Tibial nerve (tissue), 4 donors: ENCODE measurements at places on chromosomes 3 and 15. TPM values are rescaled to one million over a fixed set of nuclear protein-coding genes. Genes with fewer than 3 reads are reported as not detected.

Gene MEX3B
- 0.30 TPM for total RNA-seq

Gene PLA2G4E
- total RNA-seq: not detected

- no peaks in the 10 kb centered on the region for H3K27me3 ChIP-seq
- H3K4me1 ChIP-seq: no peaks in the 10 kb centered on the region
- H3K4me3 ChIP-seq: no peak overlapping the region
- H3K27ac ChIP-seq: no peak overlapping the region
- DNase-seq: no peak
These were observed 51.9 kb downstream of the USP8 start for GRCh38 chr15:50476143-50476542.

DNA sequence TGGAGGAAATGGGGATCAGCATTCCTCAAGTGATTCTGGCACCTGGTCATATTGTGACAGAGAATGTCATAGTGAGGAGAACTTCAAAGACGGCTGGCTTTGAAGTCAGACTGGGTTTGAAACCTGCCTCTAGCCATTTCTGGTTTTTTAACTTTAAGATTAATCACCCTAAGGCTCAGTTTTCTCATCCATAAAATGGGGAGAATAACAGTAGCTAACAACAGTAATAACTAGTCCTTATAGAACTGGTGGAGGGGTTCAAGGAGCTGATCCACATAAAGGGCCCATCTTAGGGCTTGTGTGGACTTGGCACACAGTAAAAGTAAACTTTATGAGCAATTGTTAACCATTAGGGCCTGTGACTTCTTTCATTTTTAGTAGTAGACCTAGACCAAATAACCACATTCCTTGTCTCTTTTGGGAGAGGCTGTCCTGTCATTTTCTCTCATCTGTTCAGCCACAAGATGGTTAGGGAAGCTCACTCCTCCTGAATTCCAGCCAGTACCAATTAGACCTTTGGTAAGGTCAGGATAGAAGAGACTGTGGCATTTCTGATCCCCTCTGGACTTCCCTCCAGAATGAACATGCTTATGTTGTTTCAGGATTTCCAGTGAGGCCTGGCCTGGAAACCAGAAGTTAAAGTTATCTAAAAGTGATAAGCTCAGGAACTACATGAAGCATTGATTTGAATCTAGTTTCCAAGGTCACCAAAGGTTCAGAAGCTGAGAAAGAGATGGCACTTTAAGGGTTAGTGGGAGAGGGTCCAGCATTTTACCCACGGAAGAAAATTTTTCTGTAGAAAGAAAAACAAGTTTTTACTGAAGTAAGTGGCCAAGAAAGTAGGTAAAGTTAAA is 159.3 kb upstream of the DPH6 start:
- DNase-seq: no peak
- H3K36me3 ChIP-seq: no peaks in the 10 kb centered on the region
- peaks cover 4% of the 10 kb centered on the region for H3K4me1 ChIP-seq
- no peaks in the 10 kb centered on the region for H3K27me3 ChIP-seq
- H3K4me3 ChIP-seq: no peak overlapping the region
- H3K27ac ChIP-seq: no peak overlapping the region

- DNase-seq: no peak
- H3K4me1 ChIP-seq: no peaks in the 10 kb centered on the region
- H3K27me3 ChIP-seq: no peaks in the 10 kb centered on the region
- peak overlapping the region; percentile 20 for H3K27ac ChIP-seq
- H3K36me3 ChIP-seq: no peaks in the 10 kb centered on the region
These were observed 47.8 kb upstream of the ADGRG7 start for GRCh38 chr3:100561459-100562158.
